ENCODE measurements at places on chromosomes 2 and 18.

DNA sequence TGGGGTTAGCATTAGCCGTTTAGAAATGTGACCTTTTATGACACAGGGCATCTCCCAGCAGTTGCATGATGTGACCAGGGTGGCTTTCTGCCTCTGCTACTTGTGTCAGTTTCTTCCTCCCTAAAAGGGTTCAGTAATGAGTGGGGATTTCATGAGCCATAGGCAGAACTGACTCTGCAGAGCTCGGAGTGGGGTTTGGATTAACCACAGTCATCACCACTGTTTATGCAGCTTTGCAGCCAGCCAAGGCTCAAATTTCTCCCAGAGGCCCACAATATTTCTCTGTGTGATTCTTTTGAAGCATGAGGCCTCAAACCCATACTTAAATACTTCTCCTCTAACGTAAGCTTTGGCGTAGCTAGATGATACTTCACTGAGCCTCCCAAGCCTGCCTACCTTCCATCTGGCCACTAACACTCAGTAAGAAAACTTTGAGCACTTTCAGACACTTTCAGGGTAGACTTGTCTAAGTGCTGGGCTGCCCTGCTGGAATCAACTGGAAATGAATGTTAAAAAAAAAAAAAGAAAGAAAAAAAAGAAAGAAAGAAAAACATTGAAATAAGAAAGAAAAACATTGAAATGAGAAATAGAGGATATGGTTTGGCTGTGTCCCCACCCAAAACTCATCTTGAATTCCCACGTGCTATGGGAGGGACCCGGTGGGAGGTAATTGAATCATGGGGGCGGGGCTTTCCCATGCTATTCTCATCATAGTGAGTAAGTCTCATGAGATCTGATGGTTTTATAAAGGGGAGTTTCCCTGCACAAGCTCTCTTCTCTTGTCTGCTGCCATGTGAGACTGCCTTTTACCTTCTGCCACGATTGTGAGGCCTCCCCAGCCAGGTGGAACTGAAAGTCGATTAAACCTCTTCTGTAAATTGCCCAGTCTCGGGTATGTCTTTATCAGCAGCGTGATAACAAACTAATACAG, 11.5 kb upstream of the LAPTM4A start:
- no peak for DNase-seq

GRCh38 chr18:53028565-53028964, 688.6 kb downstream of the DCC start:
- DNase-seq: no peak

DNA sequence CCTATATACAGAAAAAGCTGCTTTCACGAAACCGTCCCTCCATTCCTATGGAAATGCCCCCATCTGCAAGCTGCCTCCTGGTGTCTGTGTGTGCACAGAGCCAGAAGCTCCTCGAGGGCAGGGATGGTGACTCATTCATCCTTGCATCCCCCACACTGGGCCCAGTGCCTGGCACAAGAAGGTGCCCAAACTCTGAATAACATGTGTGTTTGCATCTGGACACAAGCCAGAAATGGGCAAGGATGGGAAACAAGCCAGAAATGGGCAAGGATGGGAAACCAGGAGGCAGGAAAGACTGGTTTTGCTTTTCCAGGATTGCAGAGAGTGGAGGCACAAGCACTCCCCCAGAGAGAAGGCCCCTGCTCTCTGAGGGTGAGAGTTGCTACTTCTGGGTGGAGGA, 313.9 kb downstream of the CELF4 start:
- no peak for DNase-seq

- no peak for DNase-seq
Observed at GRCh38 chr2:48927355-48927754, 171.8 kb upstream of the LHCGR start.

GRCh38 chr2:241877989-241878970, 8.8 kb downstream of the RTP5 start:
- peak; percentile 41 for DNase-seq

- DNase-seq: no peak
Observed at GRCh38 chr2:209368406-209368805, 55.4 kb upstream of the MAP2 start.

DNA sequence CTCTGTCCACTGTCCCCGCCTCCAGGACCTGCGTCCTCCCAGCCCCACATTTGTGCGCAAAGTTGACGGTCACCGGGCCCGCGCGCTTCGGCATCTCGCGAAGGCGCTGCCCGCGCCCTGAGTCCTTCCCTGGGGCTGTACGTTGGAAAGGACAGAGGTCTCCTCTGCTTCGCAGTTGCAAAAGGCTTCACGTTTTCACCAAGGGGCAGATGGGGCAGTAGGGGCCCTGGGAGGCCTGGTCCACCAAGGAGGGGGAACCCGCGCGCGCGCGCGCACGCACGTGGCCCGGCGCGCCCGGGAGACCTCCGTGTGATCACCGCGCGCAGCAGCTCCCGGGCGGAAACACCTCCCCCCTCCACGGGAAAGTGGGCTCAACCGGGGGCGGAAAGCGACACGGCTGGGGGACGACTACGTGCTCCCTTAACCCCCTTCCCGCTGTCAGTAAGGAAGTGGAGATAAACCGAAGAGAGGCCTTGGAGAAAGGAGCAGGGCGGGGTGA, 21.9 kb downstream of the TEX44 start:
- peak; percentile 62 for DNase-seq

Measured in stimulated activated CD8-positive, alpha-beta memory T cell treated with anti-CD3 and anti-CD28 coated beads, Interleukin-7, amount 100 ng/mL, for 4 hours (primary cell).